A172 (cell line): ENCODE measurements at places on chromosomes 1 and 21. TPM values are rescaled to one million over a fixed set of nuclear protein-coding genes. Genes with fewer than 3 reads are reported as not detected.
A peak's percentile ranks its signal among the peaks of the same experiment; 100 is the strongest.

RNU1-1 gene
- total RNA-seq: under 0.01 and 255 TPM in 2 replicates

LPAR3 gene
- not detected in 2 replicates for total RNA-seq

PTGFR gene
- 11.0 and 12.0 TPM in 2 replicates for total RNA-seq

IL20 gene
- total RNA-seq: not detected in 2 replicates

UBXN10 gene
- not detected in 2 replicates for total RNA-seq

PTPRF gene
- 25.2 and 27.4 TPM in 2 replicates for total RNA-seq

SMIM12 gene
- 31.1 and 31.5 TPM in 2 replicates for total RNA-seq

TSPAN1 gene
- 1.6 and 2.3 TPM in 2 replicates for total RNA-seq

LGR6 gene
- total RNA-seq: not detected in 2 replicates

CD34 gene
- 0.22 and 0.76 TPM in 2 replicates for total RNA-seq

EPHX1 gene
- 32.3 and 34.2 TPM in 2 replicates for total RNA-seq

PIGR gene
- total RNA-seq: not detected in 2 replicates

- DNase-seq: peak; percentile 68
These were observed 84.9 kb upstream of the ARHGEF16 start for GRCh38 chr1:3369446-3370076.

- no peak for DNase-seq
These were observed 6.8 kb downstream of the CDC14A start for GRCh38 chr1:100359139-100359538.

- DNase-seq: no peak
These were observed 39.0 kb downstream of the TENT5C start for GRCh38 chr1:117644696-117645311.

GRCh38 chr1:2566101-2567045 is 10.2 kb downstream of the TNFRSF14 start:
- no peak for DNase-seq

- no peak for DNase-seq
These were observed 236.2 kb upstream of the KAZN start for GRCh38 chr1:14362331-14362730.

GRCh38 chr1:168762473-168762872 is 33.5 kb upstream of the DPT start:
- DNase-seq: no peak

GRCh38 chr21:31282095-31282709 is 61.9 kb downstream of the TIAM1 start:
- peak; percentile 99 for DNase-seq

DNA sequence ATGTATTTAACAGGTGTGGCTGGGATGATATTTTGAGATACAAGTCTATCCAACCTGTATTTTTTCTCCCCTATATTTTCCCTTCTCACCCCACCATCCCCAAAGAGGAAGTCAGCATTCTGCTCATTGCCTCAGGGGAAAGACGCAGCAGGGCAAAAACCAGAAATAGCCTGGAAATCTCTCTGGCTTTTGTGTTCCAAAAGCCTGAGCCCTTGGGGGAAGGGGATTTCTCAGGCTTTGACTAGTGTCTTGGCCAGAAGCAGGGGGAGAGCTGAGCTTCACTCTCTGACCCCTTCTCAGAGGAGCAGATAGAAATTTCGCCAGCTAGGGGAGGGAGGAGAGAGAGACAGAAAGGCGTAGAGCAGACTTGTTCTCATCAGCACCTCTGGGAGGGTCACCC is 244.7 kb downstream of the RRAGC start:
- DNase-seq: no peak

GRCh38 chr1:82507011-82507410 is 706.3 kb downstream of the ADGRL2 start:
- DNase-seq: no peak

DNA sequence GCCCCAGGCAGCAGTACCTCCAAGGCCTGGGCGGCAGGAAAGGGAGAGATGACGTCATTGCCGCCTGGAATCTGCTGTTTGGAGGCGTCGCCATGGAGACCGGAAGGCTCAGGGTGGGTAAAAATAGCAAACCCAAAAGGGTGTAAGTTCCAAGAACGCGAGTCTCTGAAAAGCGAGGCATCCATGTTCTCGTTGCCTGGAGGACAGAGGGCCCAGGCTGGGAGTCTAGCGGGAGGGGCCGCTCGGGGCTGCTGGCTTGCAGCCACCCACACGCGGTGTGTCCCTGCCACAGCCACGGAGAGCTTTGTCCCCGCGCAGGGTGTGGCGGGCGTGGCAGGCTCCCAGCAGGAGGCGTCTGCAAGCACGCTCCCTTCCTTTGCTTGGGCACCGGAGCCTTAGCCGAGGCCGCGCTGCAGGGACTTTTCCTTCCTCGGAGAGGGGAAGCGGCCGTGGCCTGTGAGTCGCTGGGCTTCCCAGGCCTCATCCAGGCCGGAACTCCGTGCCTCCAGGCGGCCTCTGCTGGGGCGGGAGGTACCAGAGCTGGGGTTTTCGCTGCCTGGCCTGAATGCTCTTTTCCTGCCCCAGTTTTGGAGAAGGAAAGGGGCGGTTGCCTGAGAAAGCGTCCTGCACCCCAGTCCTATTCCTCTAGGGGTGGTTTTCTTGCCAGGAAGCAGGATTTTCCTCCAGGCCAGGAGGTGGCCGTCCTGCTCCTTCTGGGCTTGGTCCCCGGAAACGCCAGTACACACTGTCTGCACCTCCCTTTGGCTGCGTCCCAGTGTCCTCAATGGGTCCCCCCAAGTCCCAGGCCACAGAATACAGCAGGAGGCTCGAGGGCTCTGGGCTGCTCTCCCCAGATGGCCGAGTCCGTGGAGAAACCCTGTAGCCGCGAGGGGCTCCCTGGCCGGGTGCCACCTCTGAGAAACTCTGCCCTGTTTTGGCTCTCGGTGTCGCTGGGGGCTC is 15.3 kb upstream of the SKI start:
- peak; percentile 84 for DNase-seq

DNA sequence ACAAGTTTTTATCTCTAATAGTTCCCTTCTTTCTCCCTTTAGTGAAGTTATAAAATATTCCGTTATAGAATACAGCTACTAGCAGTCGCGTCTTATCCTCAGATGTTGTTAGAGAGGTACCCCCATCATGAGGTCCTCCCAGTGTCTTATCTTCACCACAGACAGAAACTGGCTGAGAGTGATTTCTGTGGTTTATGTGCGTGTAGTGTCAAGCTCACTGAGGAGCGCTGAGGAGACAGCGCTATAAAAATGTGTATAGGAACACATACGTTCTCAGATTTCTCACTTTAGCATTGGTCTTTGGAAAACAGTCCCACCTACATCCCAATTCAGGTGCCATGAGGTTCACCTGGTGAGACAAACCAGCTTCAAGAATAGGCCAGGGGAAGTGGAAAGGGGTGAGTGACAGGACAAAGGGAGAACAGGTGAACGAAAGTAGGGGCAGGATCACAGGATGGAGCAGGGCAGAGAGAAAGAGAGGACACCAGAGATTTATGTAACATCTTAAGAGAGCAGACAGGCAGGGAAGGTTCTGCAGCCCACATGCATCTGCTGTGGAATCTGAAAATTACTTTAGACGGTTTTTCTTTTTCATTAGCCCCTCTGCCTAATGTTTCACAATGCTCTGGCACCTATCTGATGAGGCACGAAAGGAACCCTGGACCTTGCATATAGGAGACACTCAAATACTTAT is 2.7 kb upstream of the PLEKHO1 start:
- no peak for DNase-seq

DNA sequence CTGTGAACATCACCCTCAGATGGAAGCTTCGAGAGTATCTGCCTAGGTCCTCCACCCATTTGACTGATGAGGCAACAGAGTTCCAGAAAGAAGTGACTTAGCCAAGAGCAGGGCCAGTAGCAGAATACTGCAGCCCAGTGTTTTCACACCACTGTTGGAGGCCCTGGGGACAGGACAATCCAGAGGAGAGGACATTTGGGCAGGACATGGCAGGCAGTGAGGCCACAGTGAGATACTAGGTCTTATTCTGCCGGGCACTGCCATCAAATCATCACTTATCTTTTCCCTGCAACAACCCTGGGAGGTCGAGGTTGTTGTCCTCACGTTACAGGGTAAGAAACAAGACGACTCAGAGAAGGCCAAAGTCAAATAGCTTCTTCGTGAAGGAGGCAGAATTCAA is 5.5 kb upstream of the FOXO6 start:
- no peak for DNase-seq

- DNase-seq: no peak
These were observed 36.0 kb downstream of the RNU1-1 start for GRCh38 chr1:16478091-16478490.

GRCh38 chr21:33968995-33969348 is 53.4 kb upstream of the ATP5PO start:
- DNase-seq: no peak

DNA sequence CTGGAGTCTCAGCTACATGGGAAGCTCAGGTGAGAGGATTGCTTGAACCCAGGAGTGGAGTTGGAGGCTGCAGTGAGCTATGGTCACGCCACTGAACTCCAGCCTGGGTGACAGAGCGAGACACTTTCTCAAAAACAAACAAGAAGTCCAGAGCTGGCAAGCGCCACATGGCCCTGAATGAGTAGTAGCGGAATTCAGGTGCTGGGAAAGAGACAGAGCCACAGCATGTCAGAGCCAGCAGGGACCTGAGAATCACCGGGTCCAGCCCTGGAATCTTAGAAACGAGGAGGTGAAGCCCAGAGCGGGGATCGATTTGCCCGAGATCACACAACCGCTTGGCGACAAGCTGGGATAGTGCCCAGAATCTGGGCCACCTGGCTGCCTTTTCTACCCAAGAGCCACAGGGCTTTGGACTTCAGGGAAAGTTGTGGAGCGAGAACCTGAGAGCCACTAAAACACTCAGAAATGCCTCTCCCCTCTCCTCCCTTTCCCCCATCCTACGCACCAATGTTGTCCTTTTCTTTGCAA is 9.8 kb downstream of the ARL8A start:
- no peak for DNase-seq

DNA sequence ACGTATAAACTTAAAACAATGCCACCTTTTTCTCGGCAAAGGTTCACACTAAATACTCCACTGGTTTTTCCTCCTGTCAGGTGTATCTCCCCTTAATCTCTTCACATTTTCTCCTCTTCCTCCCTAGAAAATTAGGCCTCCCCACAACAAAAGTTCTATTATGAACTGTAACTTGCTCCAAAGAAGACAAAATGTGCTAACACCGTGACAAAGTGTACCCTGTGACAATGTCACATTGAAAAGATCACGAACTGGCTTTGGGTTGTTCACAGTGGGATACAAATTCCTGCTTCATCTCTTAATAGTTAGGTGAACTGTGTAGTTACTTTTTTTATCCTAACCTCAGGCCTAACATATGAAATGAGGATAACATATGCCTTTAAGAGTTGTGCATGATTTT is 6.0 kb downstream of the NUCKS1 start:
- no peak for DNase-seq

DNA sequence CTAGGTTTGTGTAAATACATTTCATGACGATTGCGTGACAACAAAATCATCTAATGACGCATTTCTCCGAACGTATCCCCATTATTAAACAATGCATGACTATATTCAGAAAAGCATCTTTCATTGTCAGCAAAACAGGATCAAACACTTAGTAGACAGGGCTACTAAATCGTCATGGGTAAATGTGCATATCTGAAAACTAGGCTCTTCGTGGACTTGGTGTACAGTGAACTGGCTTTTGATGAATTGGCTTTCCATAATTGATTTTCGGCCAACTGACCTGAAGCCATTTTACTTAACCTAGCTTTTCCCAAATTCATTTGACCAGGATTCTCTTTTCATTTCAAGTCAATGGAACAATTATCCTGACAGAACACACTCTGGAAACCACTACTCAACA is 665.0 kb downstream of the SMYD3 start:
- DNase-seq: no peak

DNA sequence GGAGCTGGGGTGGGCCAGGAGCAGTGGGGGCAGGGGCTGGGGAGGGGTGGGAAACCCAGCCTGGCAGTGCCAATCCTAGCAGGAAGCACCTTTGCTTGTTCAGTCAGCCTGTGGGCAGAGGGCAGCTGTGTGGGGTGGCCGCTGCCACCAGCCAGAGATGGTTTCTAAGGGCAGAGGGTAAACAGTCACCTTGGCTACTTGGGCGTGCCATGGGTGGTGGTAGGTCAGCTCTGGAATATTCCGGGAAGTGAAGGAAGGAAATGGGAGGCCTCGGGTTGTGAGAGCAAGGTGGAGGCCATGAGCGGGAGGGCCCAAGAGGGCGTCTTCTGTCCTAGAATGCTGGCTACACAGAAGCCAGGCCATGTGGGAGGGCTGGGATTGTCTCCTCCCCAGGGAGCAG is 20.7 kb upstream of the WNT4 start:
- DNase-seq: no peak

GRCh38 chr1:109307274-109308021 is 637 bp upstream of the MYBPHL start:
- DNase-seq: no peak

GRCh38 chr1:175252561-175252960 is 60.0 kb upstream of the KIAA0040 start:
- DNase-seq: no peak

- DNase-seq: no peak
These were observed 888 bp upstream of the COL18A1 start for GRCh38 chr21:45403825-45404729.

DNA sequence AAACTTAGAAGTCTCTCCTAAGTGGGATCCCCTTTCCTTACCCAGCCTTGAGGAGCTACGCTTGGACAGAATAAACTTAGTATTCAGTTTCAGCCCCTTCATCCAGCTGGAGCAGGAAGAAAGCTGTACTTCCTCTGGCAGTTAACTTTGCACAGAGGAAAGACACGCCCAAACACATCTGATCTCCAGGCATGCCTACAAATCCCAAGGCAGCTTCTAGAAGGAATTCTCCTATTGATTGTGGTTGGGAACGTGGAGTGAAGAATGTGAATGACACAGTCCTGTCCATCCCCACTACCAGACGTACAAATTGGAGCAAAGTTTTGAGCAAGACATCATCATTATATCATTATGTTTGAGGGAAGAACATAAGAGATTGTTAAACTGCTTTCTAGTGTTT is 6.6 kb upstream of the AK4 start:
- DNase-seq: peak; percentile 16

DNA sequence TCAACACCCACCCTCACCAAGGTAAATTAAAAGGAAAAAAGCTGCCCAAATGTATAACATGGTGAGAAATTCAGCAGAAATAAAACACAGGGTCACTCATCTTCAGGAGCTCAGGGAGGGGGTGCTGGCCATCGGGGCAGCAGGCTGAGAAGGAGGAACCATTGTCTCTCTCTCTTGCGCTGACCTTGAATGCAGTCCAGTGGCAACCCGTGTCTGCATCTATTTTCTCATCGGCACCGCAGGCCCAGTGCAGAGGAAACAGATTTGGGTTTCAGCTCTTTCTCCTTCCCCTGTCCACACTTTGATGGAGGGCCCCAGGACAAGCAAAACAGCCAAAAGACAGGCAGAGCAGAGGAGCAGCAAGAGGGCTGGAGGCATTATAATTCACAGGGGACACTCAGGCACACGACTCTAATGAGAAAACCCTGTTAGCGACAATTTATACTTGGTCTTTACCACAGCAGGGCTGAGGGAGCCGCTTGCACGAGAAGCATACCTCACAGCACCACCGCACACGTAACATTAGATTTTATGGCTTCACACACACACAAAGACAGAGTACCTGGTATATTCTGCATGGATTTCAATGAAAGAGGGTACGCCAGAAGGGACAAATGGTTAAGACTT is 18.6 kb downstream of the MKNK1 start:
- no peak for DNase-seq
